ENCODE measurements at places on chromosomes 7 and 10.
A peak's percentile ranks its signal among the peaks of the same experiment; 100 is the strongest.

DNA sequence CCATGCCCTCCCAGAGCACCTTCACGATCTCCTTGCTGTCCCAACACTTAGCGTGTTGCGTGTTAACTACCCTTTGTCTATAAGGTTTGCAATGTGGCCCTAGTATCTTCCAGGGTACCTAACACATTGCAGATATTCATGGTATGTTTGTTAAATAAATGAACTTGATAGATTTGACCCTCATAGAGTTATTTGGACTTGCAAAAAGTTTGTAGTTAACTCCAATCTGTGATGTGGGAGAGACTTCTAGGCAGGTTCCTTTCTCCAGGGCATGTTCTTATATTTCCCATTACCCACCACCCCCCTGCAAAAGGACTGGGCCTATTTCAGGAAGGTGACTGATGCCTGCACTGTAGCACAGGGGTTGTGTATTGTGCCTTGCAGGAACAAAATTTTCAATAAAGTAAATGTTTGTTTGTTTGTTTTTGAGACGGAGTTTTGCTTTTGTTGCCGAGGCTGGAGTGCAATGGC lies 612 bp downstream of the HILPDA start:
- DNase-seq = no peak

DNA sequence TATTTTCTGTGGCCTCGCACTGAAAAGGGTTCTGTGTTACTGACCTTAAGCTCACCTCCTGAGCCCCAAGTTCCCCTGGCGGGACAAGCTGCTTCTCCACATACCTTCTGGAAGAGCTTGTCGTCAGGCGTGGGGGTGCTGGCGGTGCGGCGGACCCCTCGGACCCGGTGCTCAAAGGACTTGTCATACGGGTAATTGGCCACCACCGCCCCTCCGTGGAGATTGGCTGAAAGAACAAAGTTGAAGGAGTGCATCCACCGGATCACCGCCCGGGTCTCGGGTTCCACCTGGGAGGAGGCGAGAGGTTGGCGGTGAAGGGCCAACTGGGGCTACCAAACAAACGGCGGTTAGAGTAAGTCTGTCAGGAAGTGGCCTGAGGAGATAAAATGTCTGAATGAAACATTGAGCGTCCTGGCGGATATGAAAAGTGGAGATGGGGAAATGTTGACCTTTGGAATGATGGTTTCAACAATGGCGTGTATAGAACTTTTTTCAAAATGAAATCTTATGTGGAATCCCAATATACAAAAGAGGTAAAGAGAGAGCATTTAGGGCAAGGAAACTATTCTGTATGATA lies 16.5 kb downstream of the CPN1 start:
- no peak for DNase-seq

GRCh38 chr10:98125940-98126631 lies 8.4 kb upstream of the R3HCC1L start:
- no peak for DNase-seq

- no peak for DNase-seq
Observed at GRCh38 chr7:38863601-38864291, 45.2 kb downstream of the VPS41 start.

- DNase-seq = no peak
Observed at GRCh38 chr7:143299840-143300239, 11.7 kb downstream of the CASP2 start.

- no peak for DNase-seq
Observed at GRCh38 chr7:10703981-10704380, 269.7 kb upstream of the PHF14 start.

GRCh38 chr10:74418285-74418872 lies 267.4 kb downstream of the ADK start:
- DNase-seq = no peak

DNA sequence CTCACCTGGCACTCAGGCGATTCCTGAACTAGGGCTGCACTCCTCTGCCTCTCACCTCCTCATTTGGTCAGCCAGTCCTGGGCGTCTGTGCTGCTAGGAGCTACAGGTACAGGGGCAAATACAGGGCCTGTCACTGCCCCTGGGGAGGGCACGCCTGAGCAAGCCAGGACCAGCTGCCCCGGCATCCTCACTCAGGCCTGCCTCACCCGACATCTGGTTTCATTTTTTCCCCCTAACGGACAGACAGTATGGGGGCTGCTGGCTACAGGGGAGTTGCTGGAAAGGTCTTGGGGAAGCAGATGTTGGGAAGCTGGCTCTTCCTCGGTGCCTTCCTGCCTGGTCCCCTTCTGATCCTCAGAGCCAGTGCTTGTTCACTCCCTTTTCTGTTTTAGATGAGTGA lies 77.3 kb upstream of the PPIF start:
- DNase-seq = no peak

GRCh38 chr7:110650328-110650727 lies 440.6 kb upstream of the LRRN3 start:
- DNase-seq = no peak

- DNase-seq = no peak
Observed at GRCh38 chr10:78868861-78869260, 199.9 kb upstream of the ZMIZ1 start.

DNA sequence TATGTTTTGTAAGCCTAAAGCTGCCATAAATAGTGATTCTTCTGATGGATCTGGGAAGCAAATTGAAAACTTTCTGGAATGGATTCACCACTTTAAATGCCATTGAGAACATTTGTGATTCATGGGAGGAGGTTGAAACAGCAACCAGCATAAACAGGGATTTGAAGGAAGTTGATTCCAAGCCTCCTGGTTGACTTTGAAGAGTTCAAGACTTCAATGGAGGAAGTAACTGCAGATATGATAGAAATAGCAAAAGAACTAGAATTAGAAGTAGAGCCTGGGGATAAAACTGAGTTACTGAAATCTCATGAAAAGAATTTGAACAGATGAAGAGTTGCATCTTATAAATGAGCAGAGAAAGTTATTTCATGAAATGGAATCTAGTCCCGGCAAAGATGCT lies 99.2 kb downstream of the LRRC4 start:
- DNase-seq = no peak

DNA sequence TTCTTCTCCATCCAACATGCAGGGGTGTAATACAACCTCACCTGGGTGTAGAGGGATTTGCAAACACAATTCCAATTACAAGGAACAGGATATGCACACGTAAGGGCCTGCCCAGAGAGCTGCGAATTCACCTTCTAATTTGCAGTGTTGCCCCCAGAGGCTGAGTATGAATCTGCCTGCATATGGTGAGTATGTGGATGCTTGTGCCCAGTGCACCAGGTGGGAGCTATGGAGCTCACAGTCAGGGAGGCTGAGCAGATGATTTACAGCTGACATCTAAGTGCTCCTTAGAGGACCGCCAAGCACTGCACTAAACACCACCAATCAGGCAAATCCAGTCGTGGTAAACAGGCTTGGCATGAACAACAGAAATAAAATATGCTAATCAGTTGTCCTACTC lies 132.0 kb downstream of the RELN start:
- DNase-seq = no peak

- DNase-seq = no peak
Observed at GRCh38 chr7:131027287-131027773, 293.3 kb upstream of the KLF14 start.

GRCh38 chr7:139775829-139776266 lies 1.9 kb downstream of the HIPK2 start:
- peak; percentile 51 for DNase-seq

DNA sequence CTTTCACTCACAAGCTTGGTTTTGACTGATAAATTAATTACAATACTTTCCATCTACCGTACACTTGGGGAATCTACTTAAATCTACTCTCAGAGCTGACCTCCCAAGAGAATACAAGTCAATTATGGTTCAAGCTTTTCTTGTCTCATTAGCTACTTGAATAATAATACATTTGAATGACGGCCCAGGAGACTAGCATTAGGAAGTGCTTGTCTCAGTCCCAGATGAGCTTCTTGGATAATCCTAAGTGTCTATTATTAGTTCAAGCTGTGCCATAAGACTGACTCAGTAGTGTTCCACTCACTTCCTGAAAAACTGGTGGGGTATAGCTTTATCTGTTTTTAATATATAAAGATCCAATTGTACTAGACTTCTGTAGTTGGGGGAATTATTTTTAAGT lies 100.2 kb downstream of the GNAT3 start:
- no peak for DNase-seq

DNA sequence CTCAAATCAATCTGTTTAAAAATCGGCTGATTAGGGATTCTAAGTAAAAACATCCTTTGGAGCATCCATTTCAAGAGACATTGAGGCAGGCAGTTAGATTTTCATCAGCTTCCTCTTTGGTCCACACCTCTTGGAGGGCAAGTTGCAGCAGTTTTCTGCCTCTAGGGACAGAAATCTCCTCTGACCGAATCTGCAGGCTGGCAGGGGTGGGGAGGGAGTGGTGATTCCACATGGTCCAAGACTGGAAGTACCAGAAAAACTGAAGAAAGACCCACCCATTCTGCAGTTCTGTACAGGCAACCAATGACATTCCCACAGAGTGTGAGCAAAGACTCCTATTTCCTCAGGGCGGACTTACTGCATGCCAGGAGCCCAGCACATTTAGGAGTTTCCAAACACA lies 29.0 kb downstream of the FGFBP3 start:
- DNase-seq = no peak

GRCh38 chr7:41715000-41715399 lies 12.1 kb upstream of the INHBA start:
- no peak for DNase-seq

DNA sequence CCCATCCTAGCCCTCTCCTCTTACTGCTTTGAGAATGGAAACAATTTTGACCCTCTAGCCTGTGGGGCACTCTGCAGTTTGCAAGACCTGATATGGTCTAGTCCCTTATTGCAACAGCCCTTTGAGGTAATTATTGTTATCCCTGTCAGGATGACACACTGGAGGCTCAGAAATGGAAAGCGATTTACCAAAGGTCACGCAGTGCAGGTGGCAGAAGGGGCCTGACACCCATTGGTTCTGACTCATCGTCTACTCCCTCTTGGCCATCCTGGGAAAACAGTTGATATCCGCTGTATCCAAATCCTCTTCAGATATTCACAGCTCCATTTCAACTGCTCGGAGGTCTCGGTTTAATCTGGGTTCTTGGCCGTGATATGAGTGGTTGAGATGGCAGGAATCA lies 44.7 kb upstream of the AQP1 start:
- no peak for DNase-seq

DNA sequence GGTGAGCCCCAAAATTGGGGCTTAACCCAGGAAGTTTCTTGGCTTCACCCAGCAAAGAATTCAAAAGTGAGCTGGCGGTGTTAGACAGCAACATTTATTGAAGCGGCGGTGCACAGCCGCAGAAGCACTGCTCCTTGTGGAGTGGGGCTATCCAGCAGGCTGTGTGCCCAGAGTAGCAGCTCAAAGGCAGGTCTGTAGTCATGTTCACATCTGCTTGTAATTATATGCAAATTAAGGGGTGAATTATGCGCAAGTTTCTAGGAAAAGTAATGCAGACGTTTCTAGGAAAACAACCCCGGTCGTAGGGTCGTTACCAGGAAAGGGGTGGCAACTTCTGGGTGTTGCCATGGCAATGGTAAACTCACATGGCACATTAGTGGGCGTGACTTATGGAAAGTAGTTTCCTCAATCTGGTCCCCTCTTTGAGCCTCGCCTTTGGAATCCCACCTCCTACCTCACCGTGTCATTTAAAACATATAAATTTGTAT lies 13.7 kb upstream of the KBTBD2 start:
- DNase-seq = no peak

DNA sequence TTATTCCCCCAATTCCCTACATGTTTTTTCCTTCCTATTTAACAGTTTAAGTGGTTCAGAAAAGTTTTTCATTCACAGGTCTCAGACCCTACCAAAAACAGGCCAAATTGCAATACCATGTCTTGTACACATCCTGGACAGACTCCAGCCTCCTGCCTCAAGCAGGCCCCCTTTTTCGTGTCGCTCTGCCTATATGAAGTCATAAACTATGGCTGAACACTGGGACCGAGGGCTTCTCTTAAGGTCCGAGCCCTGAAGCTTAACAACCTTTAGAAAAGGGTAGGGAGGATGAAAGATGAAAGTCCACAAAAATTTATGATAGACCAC lies 1.4 kb downstream of the FBXW4 start:
- no peak for DNase-seq

- peak; percentile 98 for DNase-seq
Observed at GRCh38 chr7:151754142-151754590, 122.7 kb downstream of the PRKAG2 start.

- DNase-seq = no peak
Observed at GRCh38 chr10:114647545-114648138, 10.4 kb downstream of the ABLIM1 start.

DNA sequence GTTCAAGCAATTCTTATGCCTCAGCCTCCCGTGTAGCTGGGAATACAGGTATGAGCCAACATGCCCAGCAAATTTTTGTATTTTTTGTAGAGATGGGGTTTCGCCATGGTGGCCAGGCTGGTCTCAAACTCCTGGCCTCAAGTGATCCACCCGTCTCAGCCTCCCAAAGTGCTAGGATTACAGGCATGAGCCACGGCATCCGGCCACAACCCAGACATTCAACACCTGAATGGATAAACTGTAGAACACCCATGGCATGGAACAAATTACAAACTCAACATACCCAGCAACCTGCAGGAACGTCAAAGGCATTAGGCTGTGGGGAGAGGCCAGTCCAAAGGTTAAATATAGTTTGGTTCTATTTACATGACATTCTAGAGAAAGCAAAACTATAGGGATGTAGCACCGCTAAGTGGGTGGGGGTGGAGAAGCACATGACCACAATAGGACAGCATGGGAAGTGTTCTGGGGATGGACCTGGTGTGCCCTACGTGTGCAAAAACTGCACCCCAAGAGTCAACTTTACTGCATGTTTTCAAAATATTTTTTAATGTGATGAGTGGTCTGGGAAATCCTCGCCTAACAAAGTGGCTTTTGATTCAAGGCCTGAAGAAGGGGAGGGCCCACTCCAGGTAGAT lies 6.5 kb upstream of the PGAM2 start:
- DNase-seq = no peak

DNA sequence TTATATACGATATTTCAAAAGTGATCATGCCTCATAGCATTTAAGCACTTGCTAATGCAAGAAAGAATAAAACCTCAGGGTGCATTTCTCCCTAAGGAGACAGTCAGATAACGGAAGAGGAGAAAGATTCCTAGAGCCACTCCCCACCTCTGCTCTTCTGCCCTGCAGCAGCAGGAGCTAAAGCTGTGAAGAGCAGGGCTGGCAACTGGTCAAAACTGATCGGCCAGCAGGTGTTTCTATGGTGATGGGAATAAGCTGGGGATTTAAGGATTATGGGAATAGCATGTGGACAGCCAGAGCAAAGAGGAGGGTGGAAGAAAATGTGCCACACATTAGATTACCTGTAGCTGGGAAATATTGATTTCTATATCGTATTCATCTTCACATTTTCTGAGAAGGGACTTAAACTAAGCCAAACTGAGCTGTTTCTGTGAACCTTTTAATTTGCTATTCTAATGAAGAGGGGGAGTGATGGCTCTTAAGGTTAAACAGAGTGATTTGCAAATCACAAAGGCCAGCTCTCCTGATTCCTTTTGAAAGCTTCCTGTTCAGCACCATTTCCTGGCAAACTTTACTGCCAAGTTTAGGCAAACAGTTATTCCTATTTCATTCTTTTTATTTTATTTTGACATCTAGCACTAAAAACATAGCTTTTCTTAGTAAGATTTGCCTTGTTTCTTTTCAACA lies 268.9 kb upstream of the PFKP start:
- DNase-seq = no peak

- DNase-seq = no peak
Observed at GRCh38 chr7:45580053-45580872, 6.1 kb downstream of the ADCY1 start.
